WTC11 (cell line): ENCODE measurements at places on chromosomes 1 and 21.

GRCh38 chr1:161973924-161974845, 49.5 kb downstream of the OLFML2B start:
- DNase-seq = no peak

- no peak for DNase-seq
These were observed 6.4 kb downstream of the NUAK2 start for GRCh38 chr1:205315008-205315618.

DNA sequence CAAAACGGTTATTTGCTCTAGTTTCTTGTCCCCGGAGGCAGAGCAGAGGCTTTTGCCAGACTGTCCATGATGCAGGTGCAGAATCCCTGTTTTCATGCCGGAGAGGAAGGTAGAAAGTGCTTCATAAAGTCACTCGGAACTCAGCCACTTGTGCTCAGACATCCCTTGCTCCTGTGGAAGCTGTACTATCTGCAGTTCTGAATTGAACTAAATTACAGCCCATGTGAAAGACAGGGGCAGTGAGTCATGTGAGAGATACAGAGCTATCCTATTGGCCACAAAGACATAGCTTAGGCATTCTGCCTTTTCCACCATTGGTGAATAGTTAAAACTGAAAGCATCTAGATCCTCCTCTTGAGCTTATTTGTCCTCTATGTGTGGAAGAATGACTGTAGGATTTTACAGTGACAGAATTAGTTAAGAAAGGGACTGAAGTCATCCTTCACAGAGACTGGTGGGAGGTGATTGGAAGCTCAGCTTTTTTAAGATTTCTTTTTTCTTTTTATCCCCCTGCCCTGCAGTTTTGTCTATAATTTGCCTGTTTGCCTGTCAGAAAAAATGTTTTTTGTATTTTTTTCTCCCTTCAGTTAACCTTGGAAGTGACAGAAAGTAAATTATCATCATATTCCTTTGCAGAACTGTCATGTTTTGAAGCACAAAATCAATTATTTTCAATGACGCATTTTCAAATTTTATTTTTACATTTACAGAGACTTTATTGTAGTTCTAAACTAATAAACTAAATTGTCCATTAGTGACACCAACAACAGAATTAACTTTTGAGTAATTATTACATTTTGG, 298.6 kb downstream of the PTPRC start:
- DNase-seq = no peak

GRCh38 chr1:187627516-187627915, 798.8 kb downstream of the PLA2G4A start:
- DNase-seq = no peak

DNA sequence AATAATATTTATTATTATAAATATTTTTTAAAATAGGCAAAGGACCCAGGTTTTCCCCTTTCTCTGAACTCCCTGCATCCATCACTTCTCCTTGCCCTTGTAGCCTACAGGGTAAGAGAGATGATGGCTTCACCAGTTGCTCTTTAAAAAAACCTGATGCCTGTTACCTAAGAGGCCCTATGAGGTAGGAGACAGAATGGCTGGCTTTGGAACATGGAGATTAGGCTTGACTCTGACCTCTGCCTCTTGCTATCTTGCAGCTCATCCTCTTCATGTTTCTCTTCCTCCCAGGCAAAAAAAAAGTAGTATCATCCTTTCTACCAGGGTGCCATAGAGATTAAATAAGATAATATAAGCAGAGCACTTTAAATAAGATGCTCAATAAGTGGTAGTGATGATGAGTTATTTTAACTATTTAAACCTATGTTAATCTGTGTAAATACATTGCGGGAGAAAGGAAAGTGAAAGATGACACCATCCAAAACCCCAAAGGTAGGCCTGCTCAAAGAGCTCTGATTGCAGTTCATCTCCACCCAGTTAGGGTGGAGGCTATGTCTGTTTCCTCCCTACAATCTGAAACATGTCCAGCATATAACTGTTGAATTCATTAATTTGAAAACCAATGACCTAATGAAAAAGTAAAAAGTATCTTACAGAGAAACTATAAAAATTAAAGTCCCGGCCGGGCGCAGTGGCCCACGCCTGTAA, 51.8 kb downstream of the RGS2 start:
- no peak for DNase-seq

DNA sequence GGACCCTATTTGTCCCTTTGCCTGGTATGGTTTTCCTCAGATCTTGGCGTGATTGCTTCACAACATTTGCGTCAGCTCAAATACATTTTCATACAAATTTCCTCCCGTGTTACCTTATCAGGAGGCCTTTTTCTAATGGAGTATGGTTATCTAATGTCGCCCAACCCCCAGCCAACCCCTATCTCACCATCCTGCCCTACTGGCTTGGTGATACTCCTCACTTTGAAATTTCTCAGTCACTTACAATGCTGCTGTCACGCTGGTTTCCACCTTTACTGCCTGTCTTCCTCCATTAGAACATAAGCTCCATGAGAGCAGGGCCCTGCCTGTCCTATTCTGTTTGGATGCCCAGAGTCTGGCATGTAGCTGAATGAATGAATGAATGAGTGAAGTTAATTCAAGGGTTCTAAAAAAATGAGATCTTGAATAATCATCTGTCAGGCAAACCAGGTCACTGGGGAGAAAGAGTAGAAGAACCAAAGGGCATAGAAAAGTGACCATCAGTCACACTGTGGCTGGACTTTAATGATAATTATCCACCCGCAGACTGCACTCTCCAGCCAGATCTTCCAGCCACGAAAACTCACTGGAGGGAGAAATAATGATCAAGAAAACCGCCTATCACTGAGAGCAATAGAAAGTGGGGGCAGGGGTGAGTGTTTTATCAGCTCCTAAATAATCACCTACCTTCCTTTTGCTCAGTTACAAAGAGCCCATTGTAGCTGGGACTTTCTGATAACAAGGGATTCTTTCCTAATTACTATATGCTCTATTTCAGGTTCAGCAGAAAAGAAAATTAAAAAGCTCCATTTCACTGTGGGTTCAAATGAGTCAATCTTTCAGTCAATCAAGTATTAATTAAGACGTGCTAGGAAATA, 21.3 kb downstream of the KIAA0040 start:
- DNase-seq = no peak

GRCh38 chr21:42049578-42050430, 21.3 kb upstream of the UMODL1 start:
- no peak for DNase-seq

DNA sequence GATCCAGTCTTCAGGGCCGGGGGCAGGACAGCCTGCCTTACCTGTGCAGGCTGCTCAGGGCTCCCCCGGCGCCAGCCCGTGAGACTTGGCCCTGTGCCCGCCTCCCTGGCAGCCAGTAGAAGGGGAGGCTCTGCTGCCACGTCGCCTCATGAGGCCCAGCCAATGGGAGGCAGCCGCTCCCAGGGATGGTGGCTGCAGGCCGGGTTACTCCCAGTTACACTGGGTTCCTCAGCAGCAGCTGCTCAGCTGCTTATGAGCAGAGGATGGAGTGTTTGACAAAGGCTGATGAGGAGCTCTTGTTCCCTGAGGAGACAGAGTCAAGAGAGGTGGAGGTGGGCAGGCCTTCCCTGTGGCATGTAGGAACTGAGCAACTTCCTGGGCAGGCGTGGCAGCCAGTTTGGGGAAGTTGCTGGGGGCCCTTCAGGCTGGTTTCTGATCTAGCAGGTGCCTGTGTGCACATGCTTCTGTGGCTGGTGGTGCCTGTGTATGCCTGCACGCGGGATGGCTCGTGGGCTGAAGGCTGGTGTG, 5.5 kb downstream of the MFSD2A start:
- DNase-seq = no peak

DNA sequence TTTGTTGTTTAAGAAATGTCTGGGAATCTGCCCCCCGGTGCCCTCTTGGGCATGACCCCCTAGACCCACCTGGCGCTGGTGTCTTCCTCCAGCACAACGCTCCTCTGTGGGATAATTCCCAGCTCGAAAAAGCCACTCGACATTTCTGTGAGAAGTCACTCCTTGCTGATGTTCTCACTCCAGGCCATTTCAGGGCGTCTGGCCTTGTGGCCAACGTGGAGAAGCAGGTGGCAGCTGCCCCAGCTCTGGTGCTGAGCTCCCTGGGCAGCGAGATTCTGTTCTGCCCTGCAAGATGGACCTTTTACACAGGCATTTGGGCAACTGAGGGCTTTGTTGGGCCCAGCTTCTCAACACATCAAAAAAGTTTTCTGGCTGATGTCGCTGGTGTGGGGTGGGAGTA, 147.7 kb upstream of the WNT4 start:
- DNase-seq = no peak

- DNase-seq = no peak
These were observed 288.5 kb upstream of the POU3F1 start for GRCh38 chr1:38334930-38335592.

- DNase-seq = no peak
These were observed 11.4 kb upstream of the PRPF3 start for GRCh38 chr1:150309758-150310508.

- no peak for DNase-seq
These were observed 38.2 kb downstream of the CACNA1S start for GRCh38 chr1:201074018-201074417.

- no peak for DNase-seq
These were observed 11.8 kb upstream of the FMOD start for GRCh38 chr1:203362720-203363025.

- DNase-seq = no peak
These were observed 745.8 kb downstream of the MRPL39 start for GRCh38 chr21:24861471-24861870.

DNA sequence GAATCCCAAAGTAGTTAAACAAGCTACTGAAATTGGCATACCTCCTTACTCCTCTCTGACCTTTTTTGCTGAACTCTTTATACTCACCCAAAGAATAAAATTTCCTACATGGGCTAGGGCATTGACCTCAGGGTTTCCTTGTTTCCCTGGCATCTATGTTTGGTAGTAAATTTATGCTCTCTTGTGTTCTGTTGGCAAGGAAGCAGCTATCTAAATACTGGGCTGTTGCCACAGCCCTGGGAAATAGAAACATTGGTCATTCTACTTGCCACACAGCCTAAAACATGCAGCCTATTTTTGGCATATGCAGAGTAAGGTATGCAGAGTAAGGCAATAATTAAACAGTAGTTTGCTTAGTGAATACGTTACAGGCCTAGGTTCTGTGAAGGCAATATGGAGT, 351.4 kb downstream of the HLX start:
- DNase-seq = no peak

GRCh38 chr21:43900078-43900385, 35.0 kb downstream of the AGPAT3 start:
- no peak for DNase-seq

DNA sequence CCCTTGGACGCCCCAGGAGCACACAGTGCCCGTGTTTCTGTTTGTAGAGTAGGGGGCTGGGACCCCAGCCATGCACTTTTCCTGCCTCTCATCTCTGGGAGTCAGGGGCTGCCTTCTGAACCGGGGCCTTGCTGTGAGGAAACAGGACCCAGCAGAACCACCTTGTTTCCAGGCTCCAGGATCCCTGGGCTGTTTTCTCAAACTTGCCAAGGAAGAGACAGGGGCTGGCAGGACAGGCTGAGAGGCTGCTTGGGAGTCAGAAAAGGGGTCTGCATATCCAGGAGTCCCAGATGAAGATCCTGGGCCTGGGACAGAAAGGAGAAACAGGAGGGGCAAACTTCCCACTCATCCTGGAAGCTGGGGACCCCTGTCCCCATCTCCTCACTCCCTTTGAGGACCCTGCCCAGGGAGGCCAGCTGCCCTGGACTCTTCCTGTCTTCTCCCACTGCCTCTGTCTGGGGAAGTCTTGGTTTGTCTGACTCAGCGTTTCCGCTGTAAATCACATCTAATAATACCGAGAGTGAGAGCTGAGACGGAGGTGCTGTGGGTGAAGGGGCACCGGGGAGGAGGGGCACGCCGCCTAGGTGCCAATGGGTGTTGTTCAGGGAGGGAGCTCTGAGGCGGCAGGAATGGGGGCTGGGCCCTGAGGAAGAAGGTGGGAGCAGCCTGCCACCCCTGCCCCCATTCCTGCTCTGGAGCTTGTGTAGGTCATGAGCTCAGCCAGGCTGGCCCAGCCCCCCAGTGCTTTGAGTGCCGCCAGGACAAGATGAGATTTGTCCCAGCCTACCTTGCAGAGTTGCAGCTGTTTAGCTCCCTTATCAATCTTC, 16.7 kb downstream of the POU3F1 start:
- DNase-seq = no peak

- DNase-seq = no peak
These were observed 10.5 kb downstream of the DNAH14 start for GRCh38 chr1:224939844-224940425.

DNA sequence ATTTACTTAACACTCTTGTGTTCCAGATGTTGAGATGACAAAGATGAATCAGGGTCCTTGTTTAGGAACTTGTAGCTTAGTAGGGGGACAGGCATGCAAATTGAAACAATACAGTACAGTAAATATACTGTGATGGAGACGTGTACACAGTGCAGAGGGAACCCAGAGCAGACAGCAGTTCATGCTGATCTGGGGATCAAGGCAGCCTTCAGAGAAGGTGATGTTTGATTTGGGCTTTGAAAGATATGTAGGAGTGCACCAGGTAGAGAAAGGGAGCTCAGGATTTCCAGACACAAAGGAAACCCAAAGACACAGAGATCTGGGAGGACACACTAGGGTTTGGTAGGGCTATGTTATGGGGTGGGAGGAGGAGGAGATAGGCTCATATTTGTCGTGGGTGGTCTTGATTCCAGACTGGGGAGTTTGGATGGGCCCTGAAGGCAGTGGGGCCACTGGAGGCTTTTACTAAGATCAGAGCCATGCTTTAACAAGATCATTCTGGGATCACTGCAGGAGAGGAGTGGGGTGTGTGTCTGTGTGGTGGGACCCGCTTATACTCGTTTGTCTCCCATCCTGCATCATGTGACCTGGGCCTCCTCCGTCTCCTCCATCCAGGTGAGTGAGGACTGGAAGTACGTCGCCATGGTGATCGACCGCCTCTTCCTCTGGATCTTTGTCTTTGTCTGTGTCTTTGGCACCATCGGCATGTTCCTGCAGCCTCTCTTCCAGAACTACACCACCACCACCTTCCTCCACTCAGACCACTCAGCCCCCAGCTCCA, 7.8 kb downstream of the CHRNB2 start:
- no peak for DNase-seq

DNA sequence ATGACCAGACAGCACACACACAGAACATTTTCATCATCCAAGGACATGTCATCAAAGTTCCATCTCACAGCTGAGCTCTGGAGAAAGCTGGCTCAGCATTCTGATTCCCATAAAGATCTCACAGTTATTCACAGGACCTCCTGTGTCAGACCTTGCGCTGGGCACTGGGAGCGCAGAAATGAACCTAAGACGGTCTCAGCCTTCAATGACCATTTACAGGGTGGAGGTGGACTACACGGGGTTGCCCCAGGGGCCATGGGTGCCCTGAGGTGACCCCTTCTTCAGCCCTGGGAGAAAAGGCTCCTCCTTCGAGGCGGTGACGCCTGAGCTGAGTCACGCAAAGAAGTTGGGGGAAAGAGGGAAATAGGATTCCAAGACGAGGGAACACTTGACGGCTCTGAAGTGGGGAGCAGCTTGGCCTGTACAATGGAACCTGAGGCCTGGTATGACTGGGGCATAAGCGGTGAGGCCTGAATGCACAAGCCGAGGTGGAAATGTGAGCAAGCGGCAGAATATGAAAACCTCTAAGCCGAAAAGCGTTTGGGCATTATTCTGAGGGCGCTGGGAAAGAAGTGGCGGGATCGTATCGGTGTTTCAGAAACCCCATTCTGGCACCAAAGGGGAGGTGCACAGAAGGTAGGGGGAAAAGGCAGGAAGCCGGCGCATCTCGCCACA, 797 bp downstream of the CC2D1B start:
- peak; percentile 26 for DNase-seq
